Left ventricle myocardium superior (tissue), 1 donor: ENCODE measurements at places on chromosomes 1 and 21.

GRCh38 chr1:51443555-51443954 lies 75.5 kb downstream of the EPS15 start:
- no peak for DNase-seq

DNA sequence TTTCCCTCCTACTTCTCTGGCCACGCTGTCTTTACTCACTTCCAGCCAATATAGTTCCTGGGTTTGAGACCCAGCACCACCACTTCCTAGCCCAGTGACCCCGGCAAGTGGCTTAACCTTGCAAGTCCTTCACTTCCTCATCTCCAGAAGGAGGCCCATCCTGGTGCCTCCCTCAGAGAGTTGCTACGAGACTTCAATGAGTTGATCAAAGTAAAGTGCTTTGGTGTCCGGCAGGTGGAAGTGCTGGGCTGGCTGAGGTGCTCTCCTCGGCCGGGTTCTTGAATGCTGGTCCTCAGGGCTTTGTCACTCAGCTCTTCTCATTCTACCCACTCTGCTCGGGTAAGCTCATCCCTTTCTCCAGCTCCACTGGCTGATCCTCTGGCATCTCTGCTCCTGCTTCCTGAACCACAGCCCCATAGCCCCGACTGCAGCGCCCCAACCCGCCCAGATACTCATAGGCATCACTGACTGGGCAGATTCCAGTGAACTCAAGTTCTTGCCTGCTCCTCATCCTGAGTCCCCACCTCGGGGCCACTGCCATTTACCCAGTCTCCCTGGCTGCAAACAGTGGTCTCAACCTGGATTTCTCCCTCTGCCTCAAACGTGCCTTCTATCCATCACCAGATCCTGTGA lies 75.8 kb upstream of the WNT4 start:
- no peak for DNase-seq

GRCh38 chr1:217274927-217275654 lies 355.8 kb downstream of the GPATCH2 start:
- DNase-seq: no peak

GRCh38 chr1:224499204-224499603 lies 64.6 kb upstream of the WDR26 start:
- DNase-seq: no peak

DNA sequence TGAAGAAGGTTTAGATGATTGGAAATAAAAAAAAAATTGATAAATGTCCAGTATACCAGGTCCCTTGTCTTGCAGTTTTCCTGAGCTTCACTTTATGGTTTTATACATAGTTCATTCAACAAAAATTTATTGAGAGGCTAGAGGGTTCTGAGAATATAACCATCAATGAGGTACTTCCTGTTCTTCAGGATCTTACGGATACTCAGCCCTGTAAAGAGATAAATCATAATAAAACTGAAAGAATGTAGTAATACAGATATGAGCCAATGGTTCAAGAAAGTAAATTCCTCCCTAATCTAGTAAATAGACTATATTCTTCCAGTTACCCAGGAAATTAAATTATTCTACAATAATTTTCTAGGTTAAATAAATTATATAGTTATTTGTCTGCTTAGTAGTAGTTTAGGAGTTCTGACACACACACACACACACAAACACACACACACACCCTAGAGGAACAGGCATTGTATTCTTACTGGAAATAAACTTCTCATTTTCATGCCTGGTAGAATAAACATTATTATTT lies 70.4 kb upstream of the HMCN1 start:
- DNase-seq: no peak

GRCh38 chr1:37558411-37558810 lies 1.7 kb downstream of the DNALI1 start:
- no peak for DNase-seq

GRCh38 chr1:32240140-32240951 lies 6.7 kb upstream of the FAM167B start:
- peak; percentile 83 for DNase-seq
